ENCODE measurements at places on chromosomes 1 and 21.

DNA sequence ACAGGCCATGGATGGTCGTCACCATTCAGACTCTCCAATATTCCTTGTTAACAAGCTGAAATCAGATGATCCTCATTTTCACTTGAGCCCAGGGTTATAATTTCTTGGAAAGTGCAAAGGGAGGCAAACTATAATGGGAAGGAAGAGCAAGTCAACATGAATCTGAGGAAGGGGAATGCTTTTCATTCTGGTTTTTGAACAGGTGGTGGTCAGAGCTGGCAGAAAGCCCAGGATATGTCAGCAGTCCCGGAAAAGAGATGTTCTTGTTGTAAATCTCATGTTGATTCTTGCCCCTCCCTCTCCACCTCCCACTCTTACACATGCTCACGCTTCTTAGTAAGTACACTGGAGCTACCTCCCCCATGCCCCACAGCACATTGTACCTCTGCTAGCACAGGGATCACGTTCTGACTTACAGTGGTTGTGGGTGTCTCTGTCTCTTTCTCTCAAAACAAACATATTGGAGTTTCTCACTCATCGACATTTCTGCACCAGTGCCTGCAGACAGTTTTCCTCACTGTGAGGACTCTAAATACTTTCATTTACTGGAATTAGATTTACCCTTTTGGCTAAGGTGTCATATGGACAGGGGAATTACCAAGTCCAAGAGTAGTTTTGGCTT, 77.6 kb downstream of the XCL2 start:
- DNase-seq: no peak

- no peak for DNase-seq
These were observed 11.4 kb downstream of the SLC45A3 start for GRCh38 chr1:205668951-205669340.

DNA sequence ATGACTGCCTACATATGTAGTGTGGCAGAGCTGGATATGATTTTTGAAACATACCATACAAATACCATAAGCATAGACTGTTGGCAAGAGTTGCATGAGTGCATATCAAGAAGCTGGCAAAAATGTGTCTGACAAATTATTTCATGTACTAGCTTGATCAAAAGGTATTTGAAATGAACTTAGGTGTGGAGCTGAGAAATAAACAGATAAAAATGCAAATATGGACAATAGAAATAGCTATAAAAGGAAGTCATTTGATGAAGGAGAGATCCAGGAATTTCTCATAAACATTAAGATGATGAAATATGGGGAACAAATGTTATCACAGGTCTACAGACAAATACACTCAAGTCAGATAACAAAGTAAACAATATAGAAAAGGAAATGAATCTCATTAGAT, 609.1 kb downstream of the PTPRC start:
- no peak for DNase-seq

DNA sequence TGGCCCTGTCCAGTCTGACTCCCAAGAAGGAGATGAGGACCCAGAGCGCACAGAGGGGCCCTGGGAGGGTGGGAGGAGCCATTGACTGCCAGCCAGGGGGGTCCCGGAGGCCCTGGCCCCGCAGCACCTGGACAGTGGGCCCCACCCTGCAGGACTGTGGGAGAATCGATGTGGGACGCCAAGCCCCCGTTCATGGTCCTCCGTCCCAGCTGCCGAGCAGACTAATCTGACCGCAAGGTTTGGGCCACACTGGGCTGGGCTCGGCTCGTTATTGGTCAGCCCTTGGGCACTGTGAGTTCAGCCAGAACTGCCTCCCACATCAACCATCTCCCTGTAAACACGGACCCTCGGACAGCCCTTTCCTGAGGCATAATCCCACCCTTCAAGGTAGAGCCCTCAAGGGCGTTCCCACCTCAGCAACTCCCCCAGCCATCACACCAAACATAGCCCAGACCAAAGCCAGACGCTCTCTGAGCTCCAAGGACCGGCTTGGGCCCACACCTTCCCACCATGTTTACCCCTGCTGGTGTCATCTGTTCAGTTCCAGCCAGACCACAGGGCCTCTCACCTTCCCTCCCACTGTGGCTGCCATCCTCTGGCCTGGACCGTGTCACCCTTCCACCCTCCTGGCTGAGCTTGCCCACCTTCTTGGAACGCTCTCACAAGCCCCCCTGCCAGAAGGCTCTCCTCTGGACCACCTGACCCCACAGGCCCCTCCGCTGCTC, 16.2 kb upstream of the POFUT2 start:
- no peak for DNase-seq
